T-helper 17 cell (primary cell): ENCODE measurements at places on chromosomes 2 and 18. TPM values are rescaled to one million over a fixed set of nuclear protein-coding genes. Genes with fewer than 3 reads are reported as not detected.

DNA sequence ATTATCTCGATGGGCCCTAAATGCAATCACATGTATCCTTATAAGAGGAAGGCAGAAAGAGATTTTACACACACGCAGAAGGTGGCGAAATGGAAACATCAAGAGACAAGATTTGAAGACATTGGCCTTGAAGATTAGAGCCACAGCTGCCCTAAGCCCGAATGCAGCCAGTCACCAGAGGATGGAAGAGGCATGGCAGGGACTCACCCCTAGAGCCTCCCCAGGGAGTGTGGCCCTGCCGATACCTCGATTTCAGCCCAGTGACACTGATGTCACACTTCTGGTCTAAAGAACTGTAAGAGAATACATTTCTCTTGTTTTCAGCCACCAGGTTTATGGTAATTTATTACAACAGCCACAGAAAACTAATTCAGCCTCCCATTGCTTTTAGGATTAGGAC lies 17.4 kb downstream of the TTC39C start:
- H3K4me3 ChIP-seq, result peak overlapping the region; percentile 58
- no peak for DNase-seq
- H3K27me3 ChIP-seq, result no peaks in the 10 kb centered on the region
- peak overlapping the region; percentile 92 for H3K27ac ChIP-seq
- H3K36me3 ChIP-seq, result peaks cover 10% of the 10 kb centered on the region
- peaks cover 71% of the 10 kb centered on the region for H3K4me1 ChIP-seq

DNA sequence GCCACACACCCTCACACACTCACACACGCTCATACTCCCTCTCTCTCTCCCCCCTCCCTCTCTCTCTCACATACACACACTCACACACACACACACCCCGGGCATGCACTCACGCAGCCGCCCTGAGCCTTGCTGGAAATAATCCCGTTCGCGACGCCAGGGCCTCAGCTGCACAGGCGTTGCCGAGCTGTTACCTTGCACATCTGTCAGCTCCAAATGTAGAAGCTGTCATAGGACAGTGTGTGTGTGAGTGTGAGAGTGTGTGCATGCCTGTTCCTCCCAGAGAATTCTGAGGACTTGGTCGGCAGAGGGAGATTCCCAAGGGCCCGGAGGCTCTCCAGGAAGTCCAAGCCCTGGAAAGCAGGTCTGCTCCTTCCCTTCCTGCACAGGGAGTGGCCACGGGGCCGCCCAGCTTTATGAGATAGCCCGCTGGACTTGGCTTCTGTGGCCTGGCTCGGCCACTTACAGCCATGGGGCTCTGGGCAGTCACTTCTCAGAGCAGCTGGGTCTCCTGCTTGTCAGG lies 8.6 kb downstream of the SPR start:
- H3K27me3 ChIP-seq, result peaks cover 84% of the 10 kb centered on the region
- H3K4me3 ChIP-seq, result no peak overlapping the region
- peaks cover 6% of the 10 kb centered on the region for H3K4me1 ChIP-seq

- no peaks in the 10 kb centered on the region for H3K36me3 ChIP-seq
- peak; percentile 26 for DNase-seq
- no peak overlapping the region for H3K4me3 ChIP-seq
- H3K27me3 ChIP-seq, result peaks cover 30% of the 10 kb centered on the region
Measured at GRCh38 chr18:48446582-48447225, 37.5 kb upstream of the ZBTB7C start.

DNA sequence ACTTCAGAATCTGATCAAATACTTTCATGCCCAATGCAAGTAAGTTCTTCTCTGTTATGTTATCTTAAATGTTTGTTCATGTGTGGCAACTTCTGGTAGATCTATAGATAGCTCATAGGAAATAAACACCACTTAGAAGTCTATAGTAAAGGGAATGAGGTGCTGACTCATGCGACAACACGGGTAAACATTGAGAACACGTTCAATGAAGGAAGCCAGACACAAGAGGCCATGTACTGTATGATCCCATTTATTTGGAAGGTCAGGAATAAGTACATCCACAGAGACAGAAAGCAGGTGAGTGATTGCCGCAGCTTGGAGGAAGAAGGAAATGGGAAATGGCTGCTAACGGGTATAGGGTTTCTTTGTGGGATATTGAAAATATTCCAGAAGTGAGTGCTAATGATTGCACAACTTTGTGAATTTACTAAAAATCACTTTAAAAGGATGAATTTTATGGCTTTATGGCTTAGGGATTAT lies 95.4 kb downstream of the ITGB1BP1 start:
- no peak overlapping the region for H3K4me3 ChIP-seq
- H3K27me3 ChIP-seq, result peaks cover 51% of the 10 kb centered on the region
- H3K4me1 ChIP-seq, result no peaks in the 10 kb centered on the region
- H3K27ac ChIP-seq, result no peak overlapping the region

GRCh38 chr2:171201271-171201670 lies 40.6 kb upstream of the TLK1 start:
- no peak overlapping the region for H3K4me3 ChIP-seq
- H3K27ac ChIP-seq, result no peak overlapping the region
- DNase-seq, result no peak
- no peaks in the 10 kb centered on the region for H3K36me3 ChIP-seq
- no peaks in the 10 kb centered on the region for H3K27me3 ChIP-seq
- H3K4me1 ChIP-seq, result peaks cover 2% of the 10 kb centered on the region

- H3K27ac ChIP-seq, result no peak overlapping the region
- no peak for DNase-seq
- H3K4me1 ChIP-seq, result no peaks in the 10 kb centered on the region
- H3K27me3 ChIP-seq, result no peaks in the 10 kb centered on the region
Measured at GRCh38 chr18:26322890-26323653, 96.8 kb downstream of the TAF4B start.

GRCh38 chr2:201930831-201931230 lies 102.8 kb upstream of the FZD7 start:
- H3K27ac ChIP-seq, result no peak overlapping the region
- peaks cover 46% of the 10 kb centered on the region for H3K27me3 ChIP-seq
- DNase-seq, result no peak
- no peaks in the 10 kb centered on the region for H3K4me1 ChIP-seq
- peaks cover 2% of the 10 kb centered on the region for H3K36me3 ChIP-seq
- no peak overlapping the region for H3K4me3 ChIP-seq

- H3K4me3 ChIP-seq, result no peak overlapping the region
- peaks cover 6% of the 10 kb centered on the region for H3K27me3 ChIP-seq
- no peaks in the 10 kb centered on the region for H3K36me3 ChIP-seq
- H3K27ac ChIP-seq, result no peak overlapping the region
- H3K4me1 ChIP-seq, result no peaks in the 10 kb centered on the region
Measured at GRCh38 chr2:226478109-226478809, 321.4 kb downstream of the IRS1 start.

DNA sequence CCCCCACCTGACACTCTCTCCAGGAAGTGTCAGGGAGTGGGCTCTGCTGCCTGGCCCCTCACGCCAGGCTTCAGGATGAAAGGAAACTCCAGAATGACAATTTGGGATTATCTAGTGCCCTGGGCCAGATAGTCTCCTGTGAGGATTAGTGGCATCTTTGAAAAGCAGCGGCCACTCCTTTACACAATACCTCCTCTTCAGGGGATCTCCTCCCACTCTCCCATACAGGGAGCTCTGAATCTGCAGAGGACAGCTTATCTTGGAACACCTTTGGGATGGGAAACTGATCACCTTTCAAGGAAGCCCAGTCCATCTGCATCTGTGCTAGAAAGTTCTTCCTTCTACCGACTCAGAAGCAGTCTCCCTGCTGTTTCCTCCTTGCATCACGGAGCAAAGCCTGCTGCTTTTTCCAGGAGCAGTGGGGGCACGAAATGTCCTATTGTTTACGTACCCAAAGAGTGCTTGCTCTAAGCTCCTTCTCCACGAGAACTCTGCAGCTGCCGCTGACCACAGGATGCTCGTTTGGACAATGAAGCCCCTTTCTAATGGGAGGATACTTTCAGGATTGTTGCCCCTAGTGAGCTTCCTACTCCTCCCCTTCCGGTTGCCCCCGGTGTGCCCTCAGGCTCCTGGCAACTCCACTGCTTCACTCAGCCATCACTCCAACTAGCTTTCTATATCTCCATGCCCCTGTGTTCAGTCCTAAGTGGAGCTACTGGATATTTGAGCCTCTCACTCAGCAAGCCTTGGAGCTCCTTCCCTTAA lies 31.5 kb downstream of the SIX3 start:
- no peak for DNase-seq
- H3K4me3 ChIP-seq, result no peak overlapping the region
- H3K27ac ChIP-seq, result no peak overlapping the region

DNA sequence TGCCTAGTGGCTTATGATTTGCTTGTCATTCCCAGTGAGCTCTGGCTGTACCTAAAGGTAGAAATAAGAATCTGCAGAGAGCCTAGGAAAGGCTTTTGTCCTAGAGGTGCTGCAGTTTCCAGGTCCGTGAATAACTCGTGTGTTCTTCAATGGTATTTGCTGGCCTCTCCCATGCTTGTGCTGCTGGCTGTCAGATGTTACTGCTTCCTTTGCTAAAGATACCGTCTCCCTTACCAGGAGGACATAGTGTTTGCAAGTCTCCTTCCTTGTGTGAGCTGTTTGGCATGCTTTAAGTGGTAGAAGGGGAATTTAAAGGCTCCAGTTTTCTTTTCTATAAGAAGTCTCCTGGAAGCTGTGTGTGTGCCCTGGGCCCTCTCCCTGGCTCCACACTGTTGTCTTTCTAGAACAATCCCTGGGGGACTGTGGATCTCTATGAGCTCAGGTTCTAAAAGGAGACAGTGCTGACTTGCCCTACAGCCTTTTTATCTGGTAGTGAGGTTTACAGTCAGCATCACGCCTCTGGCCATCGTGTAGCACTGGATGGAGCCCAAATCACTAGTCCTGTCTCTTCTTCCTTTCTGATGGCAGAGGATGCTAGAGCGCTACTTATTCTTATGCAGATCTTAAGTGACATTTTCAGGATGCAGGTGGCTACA lies 65.8 kb downstream of the RNF144A start:
- no peak for DNase-seq
- H3K4me3 ChIP-seq, result no peak overlapping the region
- H3K27ac ChIP-seq, result no peak overlapping the region
- no peaks in the 10 kb centered on the region for H3K36me3 ChIP-seq

- no peaks in the 10 kb centered on the region for H3K27me3 ChIP-seq
- H3K4me3 ChIP-seq, result no peak overlapping the region
- peaks cover 6% of the 10 kb centered on the region for H3K4me1 ChIP-seq
- H3K36me3 ChIP-seq, result no peaks in the 10 kb centered on the region
- DNase-seq, result no peak
Measured at GRCh38 chr2:45867349-45867748, 215.9 kb downstream of the PRKCE start.

GRCh38 chr2:187102381-187102780 lies 253.4 kb upstream of the ZSWIM2 start:
- no peak for DNase-seq
- H3K4me1 ChIP-seq, result no peaks in the 10 kb centered on the region
- no peak overlapping the region for H3K4me3 ChIP-seq

DNA sequence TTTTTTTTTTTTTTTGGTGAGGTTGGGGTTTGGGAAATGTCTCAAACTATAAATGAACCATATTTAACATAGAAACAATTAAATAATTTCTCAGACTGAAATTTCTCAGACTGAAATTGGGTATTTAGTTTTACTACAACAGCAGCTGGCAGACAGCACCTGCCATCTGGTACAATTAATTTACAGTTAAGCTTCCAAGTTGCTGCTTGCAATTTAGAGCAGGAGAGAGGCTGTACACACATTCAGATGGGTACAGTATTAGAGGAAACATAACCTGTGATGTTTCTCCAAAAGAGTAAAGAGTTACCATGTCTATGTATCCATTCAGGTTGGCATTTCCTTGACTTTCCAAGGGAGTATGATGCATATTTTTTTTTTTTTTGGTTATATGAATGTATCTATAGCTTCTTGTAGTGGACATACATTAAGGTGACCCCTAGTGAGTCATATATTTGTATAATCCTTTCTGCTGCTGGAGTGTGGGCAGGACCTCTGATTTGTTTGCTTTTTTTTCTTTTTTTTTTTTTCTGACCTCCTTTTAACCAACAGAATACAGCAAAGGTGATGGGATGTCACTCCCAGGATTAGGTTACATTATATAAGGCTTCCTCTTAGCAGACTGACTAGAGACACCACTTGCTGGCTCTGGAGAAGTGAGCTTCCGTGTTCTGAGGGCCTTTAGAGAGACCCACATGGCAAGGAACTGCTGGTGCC lies 201.7 kb downstream of the PTH2R start:
- no peaks in the 10 kb centered on the region for H3K27me3 ChIP-seq
- no peaks in the 10 kb centered on the region for H3K36me3 ChIP-seq
- no peaks in the 10 kb centered on the region for H3K4me1 ChIP-seq

- no peaks in the 10 kb centered on the region for H3K36me3 ChIP-seq
- H3K27me3 ChIP-seq, result peaks cover 42% of the 10 kb centered on the region
- no peak overlapping the region for H3K27ac ChIP-seq
- H3K4me1 ChIP-seq, result no peaks in the 10 kb centered on the region
- no peak overlapping the region for H3K4me3 ChIP-seq
Measured at GRCh38 chr2:175690113-175690837, 311.8 kb downstream of the LNPK start.

GRCh38 chr18:58823412-58823811 lies 41.3 kb upstream of the ZNF532 start:
- peaks cover 17% of the 10 kb centered on the region for H3K4me1 ChIP-seq
- H3K27me3 ChIP-seq, result peaks cover 57% of the 10 kb centered on the region
- no peak overlapping the region for H3K27ac ChIP-seq
- H3K4me3 ChIP-seq, result no peak overlapping the region
- H3K36me3 ChIP-seq, result no peaks in the 10 kb centered on the region

GRCh38 chr2:191629976-191630712 lies 47.8 kb upstream of the NABP1 start:
- H3K36me3 ChIP-seq, result peaks cover 3% of the 10 kb centered on the region
- H3K27ac ChIP-seq, result peak overlapping the region; percentile 80
- H3K27me3 ChIP-seq, result no peaks in the 10 kb centered on the region
- DNase-seq, result no peak

DNA sequence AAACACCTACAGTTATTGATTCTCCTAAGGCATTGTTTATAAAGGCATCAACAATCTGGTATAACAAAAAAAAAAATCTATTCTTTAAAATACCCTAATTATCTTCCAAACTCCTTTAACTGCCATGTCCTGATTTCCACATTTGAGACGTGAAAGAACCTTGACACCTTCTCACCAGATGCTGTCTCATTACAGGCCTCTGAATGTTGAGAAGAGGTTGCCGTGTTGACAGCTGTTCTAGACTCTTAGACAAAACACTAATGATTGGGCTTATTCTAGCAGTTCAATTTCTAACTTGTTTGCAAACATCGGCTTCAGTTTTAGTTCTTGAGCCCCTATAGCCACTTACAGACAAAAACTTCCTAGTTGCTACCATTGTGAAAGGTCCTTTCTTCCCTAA lies 988.8 kb downstream of the LRP1B start:
- no peaks in the 10 kb centered on the region for H3K4me1 ChIP-seq
- H3K27me3 ChIP-seq, result no peaks in the 10 kb centered on the region
- no peak overlapping the region for H3K4me3 ChIP-seq
- H3K27ac ChIP-seq, result no peak overlapping the region
- DNase-seq, result no peak
- no peaks in the 10 kb centered on the region for H3K36me3 ChIP-seq

The CRYBA2 gene
- total RNA-seq, result not detected

The GATA6 gene
- total RNA-seq, result not detected

The ARHGAP25 gene
- total RNA-seq, result 90.6 TPM

The AMER3 gene
- not detected for total RNA-seq
